ENCODE measurements at places on chromosomes 4 and X. TPM values are rescaled to one million over a fixed set of nuclear protein-coding genes. Genes with fewer than 3 reads are reported as not detected.

Gene ZNF157
- polyA plus RNA-seq = 0.06 TPM

Gene SMIM10
- 0.04 TPM for polyA plus RNA-seq

DNA sequence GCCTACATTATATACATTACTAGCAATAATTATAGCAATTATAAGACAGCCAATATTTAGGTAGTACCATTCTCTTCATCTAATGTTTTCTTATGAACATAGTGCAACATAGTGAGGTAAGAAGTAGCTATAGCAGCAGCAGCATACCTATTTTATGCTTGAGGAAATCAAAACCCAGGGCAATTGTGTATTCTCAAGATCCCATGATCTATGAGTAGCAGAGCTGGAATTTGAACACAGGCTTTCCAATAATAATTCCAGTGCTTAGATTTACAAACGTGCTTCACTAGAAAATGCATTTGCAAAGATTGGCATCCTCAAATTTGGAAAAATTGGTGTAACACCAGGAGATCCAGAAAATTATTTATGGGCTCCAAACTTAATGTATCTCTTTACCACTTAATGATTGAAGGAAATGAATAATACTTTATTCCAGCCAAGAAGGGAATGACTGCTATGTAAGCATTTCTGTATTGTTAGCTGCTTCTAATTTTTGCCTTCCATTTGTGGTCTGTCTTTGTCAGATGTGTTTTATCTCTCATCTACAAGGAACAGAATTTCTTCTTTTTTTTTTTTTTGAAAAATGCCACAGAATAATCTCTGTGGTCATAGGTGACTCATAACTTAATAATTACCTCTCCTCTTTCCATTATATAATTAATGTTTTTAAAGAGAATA is 451.1 kb downstream of the ARAP2 start:
- H3K4me1 ChIP-seq = no peaks in the 10 kb centered on the region
- no peak overlapping the region for H3K4me3 ChIP-seq
- DNase-seq = no peak
- no peaks in the 10 kb centered on the region for H3K27me3 ChIP-seq
- no peak overlapping the region for H3K27ac ChIP-seq

- H3K4me3 ChIP-seq = no peak overlapping the region
- H3K4me1 ChIP-seq = no peaks in the 10 kb centered on the region
- DNase-seq = no peak
- no peaks in the 10 kb centered on the region for H3K27me3 ChIP-seq
Measured at GRCh38 chrX:3230496-3230895, 116.0 kb downstream of the MXRA5 start.

- no peaks in the 10 kb centered on the region for H3K4me1 ChIP-seq
- H3K4me3 ChIP-seq = no peak overlapping the region
- no peak for DNase-seq
Measured at GRCh38 chrX:10199212-10199611, 42.4 kb downstream of the CLCN4 start.

DNA sequence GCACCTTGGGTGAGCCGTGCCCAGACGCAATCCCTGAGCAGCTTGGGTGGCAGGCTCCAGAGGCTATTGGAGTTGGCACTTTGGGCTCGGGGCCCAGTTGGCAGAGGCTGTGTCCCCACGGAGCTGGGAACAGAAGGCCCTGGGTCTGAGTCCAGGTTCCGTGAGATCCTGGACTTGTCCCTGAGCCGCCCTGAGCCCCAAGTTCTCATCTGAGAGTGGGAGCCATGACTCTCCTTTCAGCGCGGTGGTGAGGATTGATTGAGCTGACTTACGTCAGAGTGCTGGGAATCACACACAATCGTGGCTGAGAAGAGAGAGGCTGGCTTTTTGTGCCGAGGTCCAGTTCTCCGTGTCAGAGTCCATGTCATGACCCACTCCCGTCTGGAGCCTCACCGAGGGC is 98.0 kb downstream of the PSAPL1 start:
- no peaks in the 10 kb centered on the region for H3K36me3 ChIP-seq
- DNase-seq = no peak
- peaks cover 11% of the 10 kb centered on the region for H3K4me1 ChIP-seq

- no peak overlapping the region for H3K27ac ChIP-seq
- no peaks in the 10 kb centered on the region for H3K27me3 ChIP-seq
- no peak overlapping the region for H3K4me3 ChIP-seq
- no peaks in the 10 kb centered on the region for H3K36me3 ChIP-seq
- peak; percentile 7 for DNase-seq
- no peaks in the 10 kb centered on the region for H3K4me1 ChIP-seq
Measured at GRCh38 chrX:120213438-120214265, 37.0 kb upstream of the ZBTB33 start.

Gene GLA
- 38.3 TPM for polyA plus RNA-seq

DNA sequence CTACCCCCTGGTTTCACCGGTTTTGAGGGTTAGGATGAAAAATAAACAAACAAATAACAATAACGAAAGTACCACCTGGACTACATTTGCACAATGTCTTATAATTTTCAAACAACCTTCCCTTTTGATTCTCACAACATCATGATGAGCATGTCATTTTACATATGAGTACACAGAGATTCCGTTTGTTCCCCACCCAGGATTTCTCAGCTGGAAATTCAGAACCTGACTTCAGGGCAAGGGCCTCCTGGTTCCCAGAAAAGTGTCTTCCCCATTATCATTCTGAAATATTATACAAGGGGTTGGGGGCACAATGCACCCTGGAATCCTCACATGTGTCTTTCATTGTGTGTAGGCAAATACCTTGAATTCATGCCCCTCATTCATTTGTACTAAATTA is 135.8 kb upstream of the NOCT start:
- peaks cover 14% of the 10 kb centered on the region for H3K4me1 ChIP-seq
- H3K4me3 ChIP-seq = no peak overlapping the region
- no peaks in the 10 kb centered on the region for H3K27me3 ChIP-seq
- H3K36me3 ChIP-seq = no peaks in the 10 kb centered on the region
- DNase-seq = no peak
- H3K27ac ChIP-seq = no peak overlapping the region

GRCh38 chr4:123453061-123453680 is 56.6 kb downstream of the SPRY1 start:
- no peak overlapping the region for H3K27ac ChIP-seq
- peaks cover 8% of the 10 kb centered on the region for H3K4me1 ChIP-seq
- no peaks in the 10 kb centered on the region for H3K27me3 ChIP-seq
- H3K36me3 ChIP-seq = no peaks in the 10 kb centered on the region

Gene CXCL11
- 1.4 TPM for polyA plus RNA-seq

GRCh38 chr4:87410679-87411078 is 11.7 kb upstream of the NUDT9 start:
- no peaks in the 10 kb centered on the region for H3K4me1 ChIP-seq
- no peak overlapping the region for H3K4me3 ChIP-seq
- H3K36me3 ChIP-seq = no peaks in the 10 kb centered on the region
- H3K27me3 ChIP-seq = no peaks in the 10 kb centered on the region
- DNase-seq = no peak

DNA sequence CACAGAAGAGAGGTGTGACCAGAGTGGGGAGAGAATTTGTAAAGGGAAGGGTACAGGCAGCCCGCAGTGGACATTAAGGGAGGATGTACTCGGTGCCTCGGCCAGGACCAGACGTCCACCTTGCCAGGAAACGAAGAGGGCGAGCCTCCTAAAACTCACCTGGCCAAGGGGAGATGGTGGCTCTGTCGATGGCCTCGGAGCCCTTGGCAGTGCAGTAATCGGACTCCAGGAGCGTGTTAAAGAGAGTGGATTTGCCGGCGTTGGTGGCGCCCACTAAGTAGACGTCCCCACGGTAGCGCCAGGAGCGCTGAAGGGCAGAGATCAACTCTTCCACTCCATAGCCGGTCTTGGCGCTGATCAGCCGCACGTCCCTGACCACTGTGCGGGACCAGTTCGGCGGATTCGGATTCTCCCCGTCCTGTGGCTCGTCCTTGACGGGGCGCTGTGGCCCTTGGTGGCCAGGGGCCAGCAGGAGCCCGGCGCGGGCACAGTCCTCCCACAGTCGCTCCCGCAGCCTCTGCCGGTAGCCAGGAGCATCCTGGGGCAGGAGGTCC is 1.0 kb downstream of the NOA1 start:
- H3K27ac ChIP-seq = peak overlapping the region; percentile 90
- H3K4me1 ChIP-seq = peaks cover 14% of the 10 kb centered on the region
- no peak for DNase-seq

Gene LNX1
- 0.32 TPM for polyA plus RNA-seq

Gene OPN1MW3
- polyA plus RNA-seq = not detected

- no peaks in the 10 kb centered on the region for H3K27me3 ChIP-seq
- no peak overlapping the region for H3K4me3 ChIP-seq
- no peaks in the 10 kb centered on the region for H3K36me3 ChIP-seq
- H3K4me1 ChIP-seq = no peaks in the 10 kb centered on the region
- no peak for DNase-seq
Measured at GRCh38 chr4:89922848-89923416, 28.3 kb downstream of the MMRN1 start.

DNA sequence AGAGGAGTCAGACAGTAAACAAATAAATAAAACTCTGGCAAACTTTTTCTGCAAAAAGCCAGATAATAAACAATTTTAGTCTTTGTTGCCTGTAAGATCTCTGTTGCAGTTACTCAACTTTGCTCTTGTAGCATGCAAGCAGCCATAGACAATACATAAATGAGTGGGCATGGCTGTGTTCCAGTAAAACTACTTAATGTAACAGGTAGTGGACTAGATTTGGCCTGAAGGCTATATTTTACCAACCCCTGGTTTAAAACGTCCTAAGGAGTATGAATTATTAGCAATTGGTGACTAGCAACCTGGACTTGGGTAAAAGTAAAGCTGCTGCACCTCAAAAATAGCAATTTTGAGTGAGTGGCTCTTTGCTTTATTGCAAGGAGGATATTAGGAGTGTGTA is 30.9 kb downstream of the SLAIN2 start:
- peaks cover 21% of the 10 kb centered on the region for H3K4me1 ChIP-seq
- H3K27ac ChIP-seq = no peak overlapping the region
- H3K4me3 ChIP-seq = no peak overlapping the region
- no peak for DNase-seq
- H3K36me3 ChIP-seq = no peaks in the 10 kb centered on the region

Gene CXCR3
- not detected for polyA plus RNA-seq

DNA sequence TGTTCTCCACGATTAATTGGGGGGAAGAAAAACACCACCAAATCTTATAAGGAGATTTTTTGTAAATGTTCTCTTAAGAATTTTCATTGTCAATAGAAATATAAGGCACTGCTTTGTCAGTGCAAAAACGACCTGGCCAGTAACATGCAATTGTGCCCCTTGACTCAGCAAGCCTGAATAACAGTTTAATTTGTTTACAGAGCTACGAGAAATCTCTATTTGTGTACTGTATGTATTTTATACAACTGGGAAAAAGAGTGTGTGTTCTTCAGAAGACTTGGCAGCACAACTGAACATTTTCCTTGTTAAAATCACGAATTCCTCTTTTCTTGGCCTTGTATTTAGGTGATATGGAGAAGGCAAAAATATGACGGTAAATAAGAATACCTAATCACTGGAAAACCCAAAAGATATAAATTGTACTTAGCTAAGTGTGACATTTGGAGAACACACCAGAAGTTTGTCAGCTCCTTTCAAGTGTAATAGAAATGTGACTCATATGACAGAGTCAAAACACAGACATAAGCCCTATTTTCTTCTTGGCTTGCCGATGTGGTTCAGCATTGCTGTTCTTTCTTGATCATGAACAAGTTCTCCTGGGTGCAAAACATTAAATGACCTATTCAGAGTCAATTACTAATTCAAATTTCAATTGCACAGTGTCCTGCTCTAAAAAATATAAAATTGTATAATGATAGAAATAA is 945.0 kb upstream of the INTU start:
- H3K36me3 ChIP-seq = no peaks in the 10 kb centered on the region
- H3K27me3 ChIP-seq = no peaks in the 10 kb centered on the region
- no peak overlapping the region for H3K27ac ChIP-seq
- no peak overlapping the region for H3K4me3 ChIP-seq
